ENCODE measurements at places on chromosomes 7 and 10.

- DNase-seq = no peak
Measured at GRCh38 chr10:71337219-71337701, 18.2 kb downstream of the SLC29A3 start.

DNA sequence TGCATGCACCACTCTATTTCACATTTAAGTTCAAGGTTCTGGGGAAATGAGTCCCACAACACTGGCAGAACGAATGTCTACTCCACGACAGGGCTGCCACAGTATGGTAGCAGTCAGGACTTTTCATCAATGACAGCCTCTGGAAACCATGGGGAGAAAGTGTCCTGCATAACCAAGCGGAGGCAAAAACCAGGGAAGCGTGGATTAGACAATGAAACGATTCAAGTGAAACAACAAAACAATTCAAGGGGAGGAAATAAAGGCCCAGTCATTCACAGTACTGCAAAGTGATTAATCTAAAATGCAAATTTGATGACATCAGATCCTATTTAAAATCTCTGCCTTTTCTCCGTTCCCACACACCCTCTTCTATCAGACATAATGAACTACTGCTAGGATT, 168.2 kb downstream of the DPY19L1 start:
- DNase-seq = no peak

GRCh38 chr10:121928528-121928884, 675 bp upstream of the ATE1 start:
- DNase-seq = peak; percentile 36

- no peak for DNase-seq
Measured at GRCh38 chr10:95389176-95389575, 98.4 kb upstream of the PDLIM1 start.

- DNase-seq = peak; percentile 37
Measured at GRCh38 chr7:7639847-7640220, 718 bp upstream of the UMAD1 start.

DNA sequence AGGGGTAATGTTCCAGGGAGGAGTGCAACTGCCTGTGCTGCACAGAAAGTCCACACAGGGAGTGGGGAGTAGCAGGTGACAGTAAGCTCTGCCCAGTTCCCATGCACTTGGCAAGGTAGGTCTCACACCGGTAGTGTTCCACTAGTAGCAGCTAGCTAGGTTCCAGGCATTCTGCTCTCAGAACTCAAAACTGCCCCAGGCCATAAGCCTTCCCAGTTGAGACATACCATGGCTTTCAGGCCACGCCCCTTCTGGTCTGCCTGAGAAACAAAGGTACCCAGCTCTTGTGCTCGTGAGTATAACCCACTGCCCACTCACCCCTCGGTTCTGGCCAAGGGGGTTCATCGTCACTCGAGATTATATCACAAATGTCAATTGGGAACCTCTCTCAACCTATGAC, 12.6 kb downstream of the CASP7 start:
- no peak for DNase-seq

GRCh38 chr7:25900877-25901276, 251.1 kb upstream of the NFE2L3 start:
- DNase-seq = no peak

- no peak for DNase-seq
Measured at GRCh38 chr10:79047584-79047874, 21.2 kb upstream of the ZMIZ1 start.

DNA sequence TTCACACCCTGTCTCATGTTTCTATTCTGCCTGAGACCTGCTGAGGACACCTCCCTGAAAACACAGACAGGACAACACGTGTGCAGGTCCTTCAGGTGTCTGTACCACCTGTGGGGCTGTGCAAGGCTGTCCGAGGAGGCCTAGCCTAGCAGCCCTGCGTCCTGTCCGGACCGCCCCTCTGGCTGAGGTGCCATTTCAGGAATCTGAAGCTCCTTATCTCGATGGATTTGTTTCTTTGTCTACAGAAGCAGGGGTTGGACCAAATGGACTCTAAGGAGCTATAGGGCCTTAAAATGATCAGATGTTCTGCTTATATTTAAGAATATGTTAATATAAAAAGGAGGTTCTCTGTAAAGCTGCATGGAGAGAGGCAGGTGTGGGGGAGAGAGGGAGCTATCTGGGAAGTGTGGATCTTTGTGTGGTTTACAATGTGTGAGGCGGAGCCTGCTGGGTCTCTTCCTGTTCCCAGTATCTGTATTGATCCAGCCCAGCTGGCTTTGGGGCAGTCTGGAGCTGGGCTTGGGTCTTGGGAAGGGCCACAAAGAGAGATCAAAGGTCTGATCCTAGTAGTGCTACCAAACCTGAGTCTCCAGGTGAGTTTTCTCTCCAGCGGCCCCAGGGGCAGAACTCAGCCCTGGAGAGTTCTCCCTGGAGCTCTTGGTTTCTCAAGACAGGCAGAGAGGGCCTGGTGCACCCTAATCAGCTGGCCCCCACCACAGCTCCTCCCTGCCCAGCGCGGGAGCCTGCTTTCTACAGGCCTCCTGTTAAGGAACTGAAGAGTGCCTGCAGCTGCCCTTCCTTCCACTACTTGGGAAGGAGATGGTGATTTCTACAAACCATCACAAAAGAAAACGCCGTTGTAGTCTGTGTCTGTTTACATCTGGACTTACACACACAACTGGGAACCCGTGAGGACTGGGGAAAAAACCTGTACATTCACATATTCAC, 3.4 kb upstream of the MNX1 start:
- no peak for DNase-seq

DNA sequence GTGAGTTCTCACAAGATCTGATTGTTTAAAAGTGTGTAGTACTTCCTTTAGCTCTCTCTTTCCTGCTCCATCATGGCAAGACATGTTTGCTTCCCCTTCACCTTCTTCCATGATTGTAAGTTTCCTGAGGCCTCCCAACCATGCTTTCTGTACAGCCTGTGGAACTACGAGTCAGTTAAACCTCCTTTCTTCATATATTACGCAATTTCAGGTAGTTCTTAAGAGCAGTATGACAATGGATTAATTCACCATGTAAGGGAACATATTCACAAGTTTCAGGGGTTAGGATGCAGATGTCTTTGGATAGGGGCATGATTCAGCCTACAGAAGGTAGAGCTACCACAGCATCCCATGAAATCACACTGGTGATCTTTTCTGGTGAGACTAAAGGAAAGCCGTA, 174.7 kb downstream of the GPR158 start:
- no peak for DNase-seq

DNA sequence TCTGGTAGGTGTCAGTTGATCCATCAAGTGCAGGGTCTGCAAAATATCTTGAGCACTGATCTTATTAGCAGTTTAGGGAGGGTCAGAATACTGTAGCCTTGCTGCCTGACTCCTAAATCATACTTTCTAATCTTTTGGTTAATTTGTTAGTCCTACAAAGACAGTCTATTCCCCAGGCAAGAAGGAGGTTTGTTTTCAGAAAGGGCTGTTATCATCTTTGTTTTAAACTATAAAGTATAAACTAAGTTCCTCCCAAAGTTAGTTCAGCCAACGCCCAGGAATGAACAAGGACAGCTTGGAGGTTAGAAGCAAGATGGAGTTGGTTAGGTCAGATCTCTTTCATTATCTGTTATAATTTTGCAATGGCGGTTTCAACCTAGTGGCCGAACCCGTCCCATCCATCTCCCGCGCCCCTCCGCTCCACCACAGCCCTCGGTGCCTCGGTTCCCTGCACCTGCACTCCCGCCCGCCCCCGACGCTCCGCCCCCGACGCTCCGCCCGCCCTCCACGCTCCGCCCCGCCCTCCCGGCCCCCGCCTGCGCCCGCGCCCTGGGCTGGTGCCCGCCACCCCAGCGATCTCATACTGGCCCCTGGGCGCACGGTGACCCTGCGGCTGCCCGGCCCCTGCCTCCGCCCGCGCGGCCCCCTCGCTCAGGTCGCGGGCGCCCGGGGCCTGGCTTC, at the start of gene ADCK2:
TSS of gene ADCK2 (plus strand) at position 564 of the 681 bp plus-strand sequence. CDS start 386 bp downstream, outside the sequence.
- no peak for DNase-seq

GRCh38 chr7:47954231-47954911, 6.1 kb upstream of the PKD1L1 start:
- DNase-seq = peak; percentile 9

DNA sequence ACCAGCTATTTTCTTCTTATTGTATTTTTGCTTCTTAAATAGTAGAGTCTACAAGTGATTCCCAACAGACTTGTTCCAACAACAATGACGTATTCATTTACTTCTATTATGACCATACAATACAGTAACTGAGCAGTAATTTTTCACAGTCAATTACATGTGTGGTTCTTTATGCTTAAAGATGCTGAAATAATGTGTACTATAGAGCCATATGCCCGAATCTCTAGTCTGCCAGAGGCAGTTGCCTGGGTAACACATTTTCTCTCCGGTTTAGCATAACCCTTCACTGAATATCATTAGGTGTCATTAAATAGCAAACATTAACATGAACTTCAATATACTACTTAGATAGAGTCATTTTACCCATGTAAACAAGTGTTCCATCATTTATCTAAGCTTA, 75.0 kb downstream of the SLC25A13 start:
- no peak for DNase-seq

- no peak for DNase-seq
Measured at GRCh38 chr10:86536294-86536861, 14.8 kb upstream of the WAPL start.

DNA sequence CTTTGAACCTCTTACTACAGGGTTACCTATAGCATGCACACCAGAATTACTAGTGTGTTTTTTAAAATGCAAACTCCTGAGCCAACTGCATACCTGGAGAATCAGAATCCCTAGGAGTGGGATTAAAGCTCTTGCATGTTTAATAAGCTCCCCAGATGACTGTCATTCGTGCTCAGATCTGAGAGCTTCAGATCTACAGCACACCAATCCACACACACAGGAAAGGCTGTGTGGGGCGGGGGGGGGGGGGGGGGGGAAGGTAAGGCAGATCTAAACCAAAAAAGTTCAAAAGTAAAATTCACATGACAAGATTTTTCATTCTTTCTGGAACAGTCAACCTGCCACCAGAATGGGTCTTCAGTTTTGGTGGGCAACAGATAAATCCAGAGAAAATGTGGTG, 5.5 kb downstream of the FAM3C start:
- DNase-seq = no peak
